ENCODE measurements at places on chromosomes 12 and 14.

- DNase-seq = peak; percentile 10
Observed at GRCh38 chr12:50024805-50025186, 498 bp downstream of the RACGAP1 start.

GRCh38 chr12:122399592-122400373 is 22.7 kb downstream of the CLIP1 start:
- peak; percentile 76 for DNase-seq

- DNase-seq = no peak
Observed at GRCh38 chr14:68341411-68342212, 451.3 kb downstream of the ZFP36L1 start.

GRCh38 chr12:88122666-88123065 is 19.2 kb downstream of the CEP290 start:
- DNase-seq = no peak

DNA sequence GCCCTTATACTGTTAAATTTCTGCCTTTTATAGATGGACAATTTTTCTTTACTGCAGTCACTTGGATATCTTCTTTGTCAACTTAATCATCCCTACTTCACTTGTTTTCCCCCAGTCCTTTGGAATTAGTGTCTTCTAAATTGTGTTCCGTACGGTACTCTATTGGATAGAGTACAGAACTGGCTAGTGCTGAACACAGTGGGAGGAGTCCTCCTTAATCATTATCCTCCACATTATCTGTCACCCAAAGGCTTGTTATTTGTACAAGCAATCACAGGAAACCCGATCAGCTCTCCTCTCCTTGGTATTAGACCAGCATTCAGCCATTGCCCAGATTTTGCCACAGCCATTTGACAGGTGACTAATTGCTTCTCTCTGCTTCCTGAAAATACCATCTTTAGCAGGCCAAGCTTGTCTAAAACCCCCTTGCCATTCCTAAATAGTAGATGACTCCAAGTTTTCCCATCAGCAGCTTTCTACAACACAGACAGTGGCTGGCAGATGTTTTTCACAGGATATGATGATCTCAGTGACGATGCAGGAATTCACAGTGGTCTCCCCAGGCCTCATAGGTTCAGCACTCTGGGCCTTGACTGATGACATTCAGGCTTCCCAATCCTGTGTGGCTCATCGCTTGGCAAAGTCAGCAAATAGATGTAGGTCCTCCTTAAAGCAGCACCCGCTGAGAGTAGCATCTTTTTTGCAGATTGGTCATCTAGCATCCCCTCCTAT is 216.0 kb upstream of the RGS6 start:
- no peak for DNase-seq

- no peak for DNase-seq
Observed at GRCh38 chr14:68476212-68477109, 316.4 kb downstream of the ZFP36L1 start.

- DNase-seq = no peak
Observed at GRCh38 chr12:116441292-116441691, 117.9 kb upstream of the MAP1LC3B2 start.
